ENCODE measurements at places on chromosomes 12 and 14.

DNA sequence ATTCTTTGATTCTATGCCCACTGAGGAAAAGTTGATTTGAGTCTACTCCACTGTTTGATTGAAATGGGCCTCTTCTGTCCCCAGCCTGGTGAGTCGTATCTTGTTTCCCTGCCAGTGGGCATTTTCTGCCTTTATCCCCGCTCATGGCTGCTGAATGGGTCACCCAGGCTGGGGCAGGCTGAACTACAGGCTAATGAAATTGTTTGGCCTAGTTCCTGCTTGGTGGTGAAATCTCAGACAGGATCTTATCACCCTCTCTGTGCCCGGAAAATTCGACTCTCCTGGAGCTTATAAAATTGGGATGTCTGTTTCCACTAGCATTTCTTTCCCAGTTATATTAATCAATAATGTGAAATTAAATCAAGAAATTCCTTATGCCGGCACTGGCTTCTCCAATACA is 65.0 kb downstream of the CHST11 start:
- no peak for DNase-seq

DNA sequence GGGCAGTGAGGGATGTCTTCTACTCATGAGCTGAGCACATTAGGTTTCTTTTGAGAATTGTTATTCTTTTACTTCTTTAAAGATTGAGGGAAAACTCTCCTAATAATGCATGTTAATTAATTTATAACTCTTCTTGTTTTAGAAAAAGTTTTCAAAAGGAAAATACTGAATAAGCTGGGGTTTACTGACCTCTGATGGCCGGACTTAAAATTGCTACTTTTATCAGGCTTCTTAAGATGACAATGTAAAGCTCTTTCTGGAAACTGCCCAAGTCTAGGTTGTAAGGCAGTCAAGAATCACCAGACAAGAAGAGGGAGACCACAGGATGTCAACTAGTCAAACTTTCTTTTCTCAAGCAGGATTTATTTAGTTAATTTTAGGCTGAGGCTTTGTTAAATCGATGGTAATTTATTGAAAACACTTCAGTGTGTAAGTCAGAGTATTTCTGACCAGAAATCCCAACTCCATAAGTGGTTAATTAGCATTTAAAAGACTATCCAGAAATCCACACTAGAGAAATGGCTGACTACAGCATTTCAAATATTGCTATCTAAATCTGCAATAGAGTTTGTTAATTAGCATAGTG is 82.1 kb downstream of the AVPR1A start:
- peak; percentile 28 for DNase-seq

DNA sequence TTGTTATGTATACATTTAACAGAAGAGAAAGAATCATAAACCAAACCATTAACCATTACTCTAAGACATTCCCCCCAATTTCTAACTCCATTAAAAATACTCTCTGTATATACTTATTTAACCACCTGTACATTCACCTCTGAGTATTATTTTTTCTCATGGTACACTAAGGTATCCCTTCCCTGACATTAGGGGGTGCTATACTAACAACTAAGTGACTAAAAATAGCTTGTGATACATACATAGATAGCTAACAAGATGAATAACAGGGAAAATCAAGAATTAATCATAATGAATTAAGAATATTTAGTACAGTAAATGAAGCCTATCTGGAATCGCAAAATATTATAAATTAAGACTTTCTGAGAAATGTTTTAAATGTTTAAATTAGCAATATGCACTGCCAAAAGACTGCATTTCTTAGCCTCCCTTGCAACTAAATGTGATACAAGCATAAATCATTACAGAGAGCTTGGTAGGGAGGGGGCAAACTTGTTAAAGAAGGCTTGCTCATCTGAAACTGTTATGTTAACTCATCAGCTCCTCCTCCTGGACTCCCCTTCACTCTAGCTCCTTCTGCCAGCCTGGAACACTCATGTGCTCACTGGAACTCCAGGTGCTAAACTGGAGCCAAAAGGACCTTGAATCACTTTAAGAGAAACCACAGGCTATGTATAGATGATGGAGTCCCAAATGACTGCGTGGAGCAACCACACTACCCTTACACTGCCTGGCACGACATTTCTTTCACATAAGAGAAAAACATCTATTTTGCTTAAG is 14.9 kb downstream of the C2CD5 start:
- no peak for DNase-seq

GRCh38 chr14:92719890-92720323 is 28.5 kb downstream of the LGMN start:
- no peak for DNase-seq

GRCh38 chr14:70188659-70189455 is at the start of gene SLC8A3:
Gene SLC8A3 (minus strand): TSS chr14:70188951. CDS start chr14:70168422, 20,529 bp downstream.
- no peak for DNase-seq

GRCh38 chr14:86296173-86296572 is 766.2 kb downstream of the FLRT2 start:
- DNase-seq = no peak

DNA sequence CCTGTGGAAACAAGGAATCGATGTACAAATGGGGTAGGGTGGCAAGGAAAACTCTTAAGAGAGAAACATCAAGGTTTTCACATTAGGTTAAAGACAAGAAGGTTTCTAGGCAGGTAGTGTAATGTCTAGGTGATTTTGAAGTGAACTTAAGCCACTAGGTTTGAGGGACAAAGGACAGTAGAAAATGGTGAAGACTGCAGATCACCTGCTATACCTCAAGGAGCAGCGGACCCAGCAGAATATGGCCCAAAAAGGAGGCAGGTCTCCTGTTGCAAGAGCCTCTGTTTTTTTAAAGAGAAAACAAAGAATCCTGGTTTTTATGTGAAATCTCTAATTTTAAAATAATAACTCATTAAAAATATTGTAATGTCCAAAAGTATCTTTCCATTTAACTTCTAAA is 178.1 kb downstream of the ACSS3 start:
- no peak for DNase-seq

DNA sequence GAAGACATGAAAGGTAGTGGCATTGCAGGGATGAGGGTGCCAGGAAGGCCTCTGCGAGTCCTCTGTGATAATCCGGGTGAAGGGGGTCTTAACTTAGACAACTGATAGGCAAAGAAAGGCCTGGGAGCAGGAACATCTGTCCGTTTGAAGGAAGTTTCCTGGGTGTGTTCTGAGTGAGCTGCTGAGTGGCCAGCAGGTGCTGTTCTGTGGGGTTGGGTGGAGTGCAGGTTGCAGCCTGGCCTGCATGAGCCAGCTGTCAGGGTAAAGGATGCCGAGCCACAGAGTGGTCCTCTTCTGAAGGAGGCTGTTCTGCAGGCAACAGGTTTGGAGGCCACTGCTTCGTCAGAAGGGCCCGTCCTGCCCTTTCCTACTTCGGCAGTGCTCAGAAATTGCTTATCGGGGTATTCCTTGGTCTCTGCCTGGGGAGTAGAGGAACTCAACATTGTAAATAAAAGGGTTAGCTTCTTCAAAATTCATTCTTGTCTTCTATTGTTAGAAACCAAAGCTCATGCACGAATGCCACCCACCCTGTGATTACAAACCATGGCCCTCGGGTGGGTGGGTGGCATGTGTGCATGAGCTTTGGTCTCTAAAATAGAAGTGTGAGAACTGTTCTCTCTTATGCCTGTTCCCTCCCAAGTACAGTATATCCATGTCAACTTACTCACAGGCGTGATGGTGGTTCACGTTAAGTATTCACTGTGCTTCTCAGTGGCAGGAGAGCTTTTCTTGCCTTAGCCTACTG is 118.9 kb downstream of the CHST11 start:
- DNase-seq = no peak

DNA sequence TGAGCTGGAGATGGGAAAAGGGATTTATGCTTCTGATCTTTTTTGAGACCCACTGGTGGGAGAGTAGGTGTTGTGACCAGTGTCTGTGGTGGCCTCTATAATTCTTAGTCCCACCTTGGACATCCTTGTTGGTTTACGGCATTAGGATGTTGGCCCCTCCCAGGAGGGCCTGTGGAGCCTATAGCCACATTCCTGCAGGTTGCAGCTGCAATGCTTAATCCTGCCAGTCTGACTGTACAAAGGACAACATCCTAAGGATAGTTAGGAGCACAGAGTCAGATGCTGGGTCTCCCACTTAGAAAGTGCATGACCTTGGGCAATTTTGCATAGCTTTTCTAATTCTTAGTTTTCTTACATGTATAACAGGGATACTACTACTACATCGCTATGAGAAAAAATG is 150.9 kb upstream of the SLC38A2 start:
- peak; percentile 29 for DNase-seq

- DNase-seq = no peak
Observed at GRCh38 chr12:64740646-64741045, 18.6 kb downstream of the GNS start.

DNA sequence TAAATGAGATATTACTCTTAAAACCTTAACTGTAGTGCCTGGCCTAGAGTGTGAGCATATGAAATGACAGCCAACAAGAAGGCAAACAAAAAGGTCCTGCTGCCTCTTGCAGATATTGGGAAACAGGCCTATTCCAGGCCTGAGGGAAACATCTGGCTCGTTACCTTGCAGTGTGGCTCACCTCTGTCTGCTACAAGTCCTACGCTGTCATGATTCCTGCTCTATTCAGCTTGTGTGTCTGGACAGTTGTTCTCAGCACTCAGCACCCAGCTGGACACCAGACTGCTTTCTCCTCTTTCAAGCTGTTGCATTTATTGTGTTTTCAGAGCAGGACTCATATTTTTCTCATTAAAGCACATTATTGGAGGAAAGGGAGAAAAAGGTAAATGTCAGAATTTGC is 113.5 kb downstream of the TMTC2 start:
- DNase-seq = no peak

DNA sequence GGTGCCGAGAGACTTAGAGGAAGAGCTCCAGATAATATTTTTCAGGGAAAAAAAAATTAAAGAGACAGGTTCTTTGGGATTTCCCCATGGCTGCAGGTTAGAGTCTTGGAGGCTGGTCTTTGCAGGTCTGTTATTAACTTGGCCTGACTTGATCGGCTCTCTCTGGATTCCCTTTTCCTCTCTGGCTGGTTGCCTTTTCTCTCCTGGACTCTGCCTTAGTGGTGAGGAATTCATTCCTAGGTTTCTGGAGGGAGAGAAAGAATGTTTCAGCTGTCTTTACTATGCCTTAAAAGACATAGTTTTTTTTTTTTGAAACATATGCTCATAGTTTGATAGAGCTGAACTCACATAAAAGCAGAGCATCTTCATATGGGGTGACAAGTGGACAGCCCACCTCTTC is 336.3 kb downstream of the BMP4 start:
- DNase-seq = no peak

- peak; percentile 86 for DNase-seq
Observed at GRCh38 chr12:11500188-11500860, 105.0 kb upstream of the PRB2 start.

GRCh38 chr12:121240484-121241101 is 30.7 kb downstream of the P2RX4 start:
- DNase-seq = no peak

GRCh38 chr14:59771577-59771976 is 99.0 kb downstream of the RTN1 start:
- peak; percentile 39 for DNase-seq

GRCh38 chr12:57128519-57129247 is 400 bp downstream of the LRP1 start:
- no peak for DNase-seq

DNA sequence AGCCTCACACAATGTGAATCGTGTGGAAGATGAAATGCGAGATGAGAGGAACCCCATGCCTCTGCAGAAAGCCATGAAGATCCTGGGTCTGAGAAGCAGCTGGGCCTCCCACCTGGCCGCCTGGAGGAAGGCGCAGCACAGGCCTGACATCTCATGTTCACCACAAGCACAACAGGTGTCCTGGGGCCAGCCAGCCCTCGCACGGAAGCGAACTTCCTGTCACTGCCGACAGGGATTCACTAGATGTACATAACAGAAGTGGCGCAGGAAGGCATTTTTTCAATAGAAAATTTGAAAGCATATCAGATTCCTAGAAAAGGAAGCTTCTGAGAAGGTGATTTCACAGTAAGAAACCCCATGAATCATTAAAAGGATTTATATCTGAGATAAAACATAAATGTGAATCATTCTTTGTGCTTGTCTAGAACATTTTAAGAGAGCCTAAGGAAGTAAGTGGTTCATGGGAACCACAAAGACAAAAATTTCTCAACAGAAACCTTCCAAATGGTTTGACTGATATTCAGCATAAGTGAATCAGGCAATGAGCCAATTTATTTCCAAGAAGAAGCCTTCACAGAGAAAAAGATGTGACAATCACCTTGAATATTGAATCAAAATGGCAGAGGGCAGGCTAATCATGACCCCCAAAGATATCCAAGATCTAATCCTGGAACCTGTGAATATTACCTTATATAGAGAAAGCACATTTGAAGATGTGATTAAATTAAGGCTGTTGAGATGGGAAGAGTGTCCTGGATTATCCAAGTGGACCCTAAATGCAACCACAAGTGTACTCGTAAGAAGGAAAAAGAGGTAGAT is 311.9 kb downstream of the DUSP6 start:
- no peak for DNase-seq

DNA sequence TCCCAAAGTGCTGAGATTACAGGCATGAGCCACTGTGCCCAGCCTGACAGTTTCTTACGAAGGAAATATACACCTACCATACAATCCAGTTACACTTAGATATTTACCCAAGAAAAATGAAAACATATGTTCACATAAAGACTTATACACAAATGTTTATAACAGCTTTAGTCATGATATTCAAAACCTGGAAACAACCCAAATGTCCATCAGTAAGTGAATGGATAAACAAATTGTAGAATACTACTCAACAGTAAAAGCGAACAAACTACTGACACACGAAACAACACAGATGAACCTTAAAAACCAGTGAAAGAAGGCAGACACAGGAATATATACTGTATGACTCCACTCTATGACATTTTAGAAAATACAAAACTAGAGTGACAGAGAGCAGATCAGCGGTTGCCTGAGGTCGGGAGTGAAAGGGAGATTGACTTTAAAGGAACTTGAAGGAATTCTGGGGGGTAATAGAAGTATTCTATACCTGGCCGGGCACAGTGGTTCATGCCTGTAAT is 83.6 kb downstream of the SPRING1 start:
- DNase-seq = no peak

- no peak for DNase-seq
Observed at GRCh38 chr12:82912406-82912805, 225.7 kb downstream of the TMTC2 start.

DNA sequence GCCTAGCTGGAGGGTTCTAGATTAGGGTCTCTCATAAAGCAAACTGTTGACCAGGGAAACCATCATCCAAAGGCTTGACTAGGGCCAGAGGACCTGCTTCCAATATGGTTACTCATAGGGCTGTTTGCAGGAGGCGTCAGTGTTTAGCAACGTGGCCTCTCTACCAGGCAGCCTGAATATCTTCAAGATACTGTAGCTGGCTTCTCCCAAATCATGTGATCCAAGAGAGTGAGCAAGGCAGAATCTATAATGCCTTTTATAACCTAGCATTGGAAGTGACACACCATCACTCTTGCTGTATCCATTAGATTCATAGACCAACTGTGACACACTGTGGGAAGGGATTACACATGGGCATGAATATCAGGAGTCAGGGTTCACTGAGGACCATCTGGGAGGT is 17.3 kb downstream of the TPH2 start:
- no peak for DNase-seq

All from COLO829 (cell line).